NCI-H2171 treated with DMSO at 0.1 percent for 48 hours (cell line): ENCODE measurements at places on chromosomes 3 and 15.
A peak's percentile ranks its signal among the peaks of the same experiment; 100 is the strongest.

DNA sequence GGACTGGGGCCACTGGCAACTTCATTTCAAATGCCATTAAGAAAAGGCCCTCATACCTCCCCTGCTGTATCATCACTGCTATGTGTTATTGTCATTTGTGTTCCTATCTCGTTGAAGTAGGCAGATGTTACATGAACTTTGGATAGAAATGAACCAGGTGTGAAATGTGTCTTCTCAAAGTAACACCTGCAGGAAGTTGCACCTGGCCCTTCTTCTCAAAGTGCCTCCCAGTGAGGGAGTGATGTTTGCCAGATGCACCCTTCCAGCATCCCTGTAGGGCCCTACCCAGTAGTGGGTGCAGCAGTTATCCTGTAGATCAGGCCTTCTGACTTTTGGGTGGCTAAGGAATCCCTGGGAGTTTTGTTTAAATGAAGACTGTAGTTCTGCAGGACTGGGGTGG, 197.7 kb upstream of the CTNNB1 start:
- no peak for DNase-seq

- DNase-seq = no peak
These were observed 121.8 kb upstream of the CHL1 start for GRCh38 chr3:74676-75243.

DNA sequence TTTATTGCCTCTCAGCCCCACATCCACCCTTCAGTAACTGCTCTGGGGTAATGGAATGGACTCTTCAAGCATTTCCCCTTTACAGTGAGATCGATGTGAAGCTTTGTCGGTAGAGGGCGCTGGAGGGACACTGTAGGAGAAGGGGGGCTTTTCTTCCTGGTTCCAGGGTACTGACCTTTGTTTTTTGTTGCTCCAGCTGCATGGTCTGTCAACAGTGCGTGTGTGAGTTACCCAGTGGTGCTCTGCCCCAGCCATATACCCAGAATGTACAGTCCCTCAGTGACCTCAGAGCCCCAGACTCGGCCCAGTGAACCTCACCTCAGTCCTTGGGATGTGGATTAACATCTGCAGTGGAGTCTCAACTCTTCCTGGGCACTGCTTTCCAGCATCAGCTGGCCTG, 180.3 kb upstream of the TSC22D2 start:
- DNase-seq = no peak

- no peak for DNase-seq
These were observed 244.4 kb downstream of the ZBTB20 start for GRCh38 chr3:114902691-114903101.

GRCh38 chr3:118968111-118968510, 66.5 kb downstream of the IGSF11 start:
- DNase-seq = peak; percentile 71

- DNase-seq = no peak
These were observed 18.6 kb downstream of the SSUH2 start for GRCh38 chr3:8625991-8626390.

DNA sequence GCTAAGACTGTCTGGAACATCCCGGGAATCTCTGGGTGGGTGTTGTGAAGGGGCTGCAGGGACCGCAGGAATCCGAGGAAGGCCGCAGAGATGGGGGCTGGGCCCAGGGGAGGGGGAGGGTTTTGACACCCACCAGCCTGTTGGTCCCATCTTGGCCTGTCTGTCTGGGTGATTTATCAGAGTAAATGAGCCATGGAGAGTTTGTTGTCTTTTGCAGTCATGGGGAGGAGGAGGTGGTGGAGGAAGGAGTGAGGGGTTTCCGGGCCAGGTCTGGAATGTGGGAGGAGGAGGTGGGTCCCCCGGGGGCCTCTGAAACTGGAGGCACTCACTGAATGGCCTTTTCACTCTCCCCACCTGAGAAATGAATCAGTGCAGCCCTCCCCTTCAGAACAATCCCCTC, 11.5 kb downstream of the SEMA3F start:
- no peak for DNase-seq

DNA sequence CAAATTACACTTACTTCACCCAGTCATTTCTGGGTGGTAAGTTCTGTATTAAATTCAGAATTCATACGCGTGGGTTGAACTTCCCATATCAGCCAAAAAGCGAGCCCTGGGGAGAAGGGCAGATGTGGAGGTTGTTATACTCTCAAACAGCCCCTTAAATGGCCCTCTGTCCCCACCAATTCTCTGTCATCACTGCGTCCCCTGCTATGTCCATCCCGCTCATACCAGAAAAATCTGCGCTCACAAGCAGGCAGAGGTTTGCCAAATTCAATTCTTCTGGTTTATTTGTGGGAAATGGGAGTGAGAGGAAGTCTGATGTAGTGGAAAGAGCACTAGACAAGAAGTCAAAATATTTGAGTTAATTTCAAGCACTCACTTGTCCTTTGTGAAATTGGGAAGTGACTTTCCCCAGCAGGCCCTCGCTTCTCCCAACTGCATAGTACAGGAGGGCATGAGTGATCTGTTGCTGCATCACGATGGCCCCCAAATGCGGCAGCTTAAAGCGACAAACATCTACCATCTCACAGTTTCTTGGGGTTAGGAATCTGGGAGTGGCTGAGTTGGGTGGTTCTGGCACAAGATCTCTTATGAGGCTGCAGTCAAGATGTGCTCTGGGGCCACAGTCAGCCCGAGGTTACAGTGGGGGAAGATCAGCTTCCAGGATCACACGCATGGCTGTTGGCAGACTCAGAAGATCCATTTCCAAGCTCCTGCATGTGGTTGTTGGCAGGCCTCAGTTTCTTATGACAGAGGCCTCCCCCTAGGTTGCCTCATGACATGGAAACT, 67.7 kb downstream of the CPN2 start:
- no peak for DNase-seq

- DNase-seq = no peak
These were observed 16.9 kb upstream of the C15orf61 start for GRCh38 chr15:67504056-67504455.

- DNase-seq = no peak
These were observed 34.2 kb upstream of the B3GNT5 start for GRCh38 chr3:183218826-183219225.

GRCh38 chr3:187739094-187739560, 6.1 kb downstream of the BCL6 start:
- no peak for DNase-seq

- no peak for DNase-seq
These were observed 26.0 kb upstream of the MAGEF1 start for GRCh38 chr3:184737641-184738505.

DNA sequence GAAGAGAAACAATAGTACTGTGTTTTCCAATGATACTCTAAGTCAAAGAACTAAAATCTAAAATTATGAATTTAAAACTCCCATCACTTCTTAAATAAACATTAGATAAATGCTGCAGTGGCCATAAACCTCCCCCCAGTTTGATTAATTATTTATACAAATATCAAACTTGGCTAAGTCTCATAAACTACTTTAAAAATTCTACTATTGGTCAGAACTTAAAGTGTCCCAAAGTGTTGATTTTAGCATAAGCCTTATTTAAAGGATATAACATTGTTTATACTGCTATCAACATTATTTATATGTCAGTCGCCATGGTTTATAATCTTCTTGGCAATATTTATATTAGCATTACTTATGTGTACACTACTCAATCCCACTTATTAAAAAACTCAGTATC, 132.4 kb downstream of the SCAPER start:
- no peak for DNase-seq

GRCh38 chr15:87038404-87038803, 958.7 kb downstream of the AGBL1 start:
- DNase-seq = no peak

DNA sequence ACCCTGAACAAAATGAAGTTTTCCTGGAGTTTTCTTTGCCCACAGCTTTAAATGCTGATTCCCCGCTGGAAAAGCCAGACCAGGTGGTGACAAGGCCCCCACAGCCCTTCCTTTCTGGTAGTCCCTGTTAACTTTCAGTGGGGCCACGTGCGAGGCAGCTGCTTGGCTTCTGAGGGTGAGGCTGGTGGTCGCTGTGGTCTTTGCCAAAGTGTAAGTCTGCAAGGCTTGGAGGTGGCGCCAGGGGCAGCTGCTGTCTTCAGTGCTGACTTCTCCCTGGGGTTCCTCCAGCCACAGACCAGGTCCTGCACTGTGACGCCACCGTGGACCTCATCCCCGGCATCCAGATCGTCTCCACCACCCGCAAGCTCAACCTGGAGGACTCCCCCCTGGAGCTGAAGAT, 54.1 kb upstream of the TAMM41 start:
- no peak for DNase-seq

GRCh38 chr15:56192659-56193442, 50.8 kb downstream of the RFX7 start:
- DNase-seq = no peak

DNA sequence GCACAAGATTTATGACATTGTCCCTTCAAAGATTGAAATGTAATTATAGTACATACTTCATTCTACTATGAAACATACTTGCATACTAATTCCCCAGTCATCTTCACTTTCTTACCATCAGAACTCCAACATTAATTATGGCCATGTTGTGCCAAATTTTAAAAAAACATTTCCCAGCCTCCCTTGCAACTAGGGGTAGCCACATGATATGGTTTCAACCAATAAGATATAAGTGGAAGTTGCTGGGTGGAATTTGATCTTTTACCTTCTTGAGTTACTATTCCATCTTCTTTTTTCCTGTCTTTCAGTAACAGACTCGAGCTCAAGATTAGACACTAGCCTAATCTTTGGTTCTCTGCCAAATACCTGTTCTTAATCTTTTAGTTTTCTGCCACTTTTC, 25.6 kb upstream of the UBE3A start:
- no peak for DNase-seq

GRCh38 chr15:73246439-73246838, 122.3 kb downstream of the HCN4 start:
- DNase-seq = no peak

DNA sequence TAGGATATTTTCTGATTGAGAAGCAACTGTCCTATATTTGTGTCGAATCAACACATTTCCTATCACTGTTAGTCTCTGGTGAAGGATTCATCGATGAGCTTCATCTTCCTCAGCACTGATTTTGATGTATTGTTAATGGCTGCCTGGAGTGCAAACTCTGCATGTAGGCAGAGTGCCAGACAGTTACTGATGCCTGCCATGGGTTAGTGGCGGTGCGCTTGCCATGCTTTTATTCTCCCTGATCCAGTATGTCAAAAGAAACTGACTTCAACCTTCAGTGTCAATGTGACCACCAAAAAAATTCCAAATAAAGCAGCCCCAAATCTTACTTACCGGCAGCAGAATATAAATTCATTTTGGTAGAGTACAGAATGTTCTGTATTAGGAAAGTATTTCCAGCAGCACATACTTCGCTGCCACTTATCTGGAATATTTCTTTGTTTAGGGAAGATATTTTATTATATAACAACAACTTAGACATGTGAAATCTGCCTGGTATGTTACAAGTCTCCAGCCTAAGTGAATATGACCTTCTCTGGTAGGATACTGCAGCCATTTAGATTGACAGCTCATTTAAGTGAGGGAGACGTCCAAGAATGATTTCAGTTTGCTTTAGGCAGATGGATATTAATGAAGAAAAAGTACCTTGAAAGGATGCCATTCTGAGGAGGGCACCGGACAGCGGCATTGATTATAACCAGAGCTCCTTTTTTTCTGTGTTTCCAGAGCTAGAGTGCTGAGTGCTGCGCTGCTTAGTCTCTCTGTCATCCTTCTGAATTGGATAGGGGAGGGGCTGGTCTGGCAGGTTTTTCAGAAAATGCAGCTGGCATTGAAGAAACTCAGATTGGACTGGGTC, 59.9 kb downstream of the ARHGEF26 start:
- peak; percentile 42 for DNase-seq

DNA sequence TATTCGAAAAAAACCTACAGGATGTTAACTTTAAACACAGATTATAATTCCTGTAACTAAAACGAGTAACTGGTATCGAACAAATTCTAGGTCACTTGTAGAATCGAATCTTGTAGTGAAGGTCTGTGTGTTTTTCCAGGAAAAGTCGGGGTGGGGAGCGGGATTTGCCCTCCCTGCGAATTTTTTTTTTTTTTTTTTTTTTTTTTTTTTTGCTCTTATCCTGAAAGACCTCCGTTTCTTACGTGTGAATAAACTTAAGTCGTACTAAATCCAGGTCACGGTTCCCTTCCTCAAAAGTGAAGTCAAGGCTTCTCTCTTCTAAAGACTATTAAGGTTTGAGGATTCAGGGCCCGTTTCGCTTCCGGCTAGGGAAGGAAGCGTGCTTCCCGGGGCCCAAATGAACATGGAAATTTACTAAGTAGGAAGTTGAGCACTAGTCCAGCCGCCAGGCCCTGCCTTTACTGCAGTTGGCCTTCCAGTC, 770 bp downstream of the TBC1D5 start:
- DNase-seq = no peak

DNA sequence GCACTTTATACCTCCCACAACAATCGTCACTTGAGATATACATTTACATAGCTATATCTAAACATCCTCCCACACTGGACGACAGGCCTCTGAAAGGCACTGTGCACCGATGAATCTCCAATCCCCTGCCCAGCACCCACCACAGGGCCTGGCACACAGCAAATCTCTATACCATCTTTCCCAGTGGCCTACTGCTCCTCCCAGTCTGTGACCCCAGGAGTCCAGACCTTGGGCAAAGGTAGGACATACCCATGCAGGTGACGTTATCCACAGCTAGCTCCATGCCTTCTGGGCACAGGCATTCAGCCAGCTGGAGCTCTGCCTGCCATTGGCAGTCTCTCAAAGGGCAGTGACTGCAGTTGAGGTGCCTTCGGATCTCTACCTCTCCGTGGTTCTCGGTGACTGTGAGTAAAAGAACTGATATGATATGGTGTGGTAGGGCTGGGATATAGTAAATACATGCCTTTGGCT, 5.8 kb downstream of the LTK start:
- no peak for DNase-seq

DNA sequence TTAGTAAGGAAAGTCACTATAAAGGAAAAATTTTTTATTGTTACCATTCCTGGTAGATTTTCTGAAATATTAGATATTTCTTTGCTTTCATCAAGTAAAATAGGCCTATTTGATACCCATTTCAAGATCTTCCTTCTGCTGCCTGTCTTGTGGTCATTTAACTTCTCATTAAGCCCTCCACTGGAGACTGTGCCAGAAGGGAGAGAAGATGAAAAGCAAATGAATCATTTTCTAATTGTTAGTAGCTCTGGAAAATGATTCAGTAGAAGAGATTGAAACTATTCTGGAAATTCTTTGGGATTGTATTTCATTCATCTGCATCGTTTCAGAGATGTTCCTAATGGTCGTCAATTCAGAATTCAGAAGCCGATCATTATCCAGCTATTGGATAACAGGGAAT, 3.2 kb downstream of the KCTD6 start:
- DNase-seq = no peak
